ENCODE measurements at places on chromosomes 13 and 19.

DNA sequence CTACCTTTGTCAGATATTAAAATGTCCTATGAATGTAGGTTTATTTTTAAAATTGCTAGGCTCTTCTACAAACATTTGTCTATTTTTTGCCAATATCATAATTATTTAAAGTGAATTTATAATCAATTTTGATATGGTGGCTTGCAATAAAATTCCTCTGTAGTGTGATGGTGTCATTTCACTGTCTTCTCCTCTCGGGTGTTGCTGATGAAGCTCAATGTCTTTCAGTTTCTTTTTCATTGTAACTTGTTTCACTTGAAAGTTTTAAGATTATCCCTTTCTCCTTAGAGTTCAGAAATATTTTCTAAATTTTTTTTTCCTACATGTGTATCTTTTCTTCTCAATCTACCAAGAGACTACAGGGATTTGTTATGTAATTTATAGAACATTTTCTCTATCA lies 267.1 kb upstream of the EDNRB start:
- no peaks in the 10 kb centered on the region for H3K36me3 ChIP-seq
- H3K27me3 ChIP-seq: no peaks in the 10 kb centered on the region
- H3K27ac ChIP-seq: no peak overlapping the region
- DNase-seq: no peak

- H3K36me3 ChIP-seq: no peaks in the 10 kb centered on the region
- DNase-seq: no peak
- H3K4me1 ChIP-seq: peaks cover 90% of the 10 kb centered on the region
These were observed 29.1 kb downstream of the BRD4 start for GRCh38 chr19:15303105-15303780.

DNA sequence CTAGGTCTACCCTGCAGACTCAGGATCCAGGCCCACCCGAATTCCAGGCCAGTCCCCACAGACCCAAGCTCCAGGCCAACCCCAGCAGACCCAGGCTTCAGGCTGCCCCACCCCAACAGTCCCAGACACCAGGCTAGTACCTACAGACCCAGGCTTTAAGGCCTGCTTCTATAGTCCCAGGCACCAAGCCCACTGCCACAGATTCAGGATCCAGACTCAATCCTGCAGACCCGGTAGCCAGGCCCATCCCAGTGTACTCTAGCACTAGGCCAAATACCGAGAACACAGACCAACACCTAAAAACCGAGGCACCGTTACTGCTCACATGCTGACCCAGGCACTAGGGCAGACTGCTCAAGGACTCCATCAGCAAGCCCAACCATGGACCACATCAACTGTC lies 862.3 kb downstream of the UQCRFS1 start:
- H3K4me3 ChIP-seq: no peak overlapping the region
- H3K27ac ChIP-seq: no peak overlapping the region
- H3K4me1 ChIP-seq: no peaks in the 10 kb centered on the region

DNA sequence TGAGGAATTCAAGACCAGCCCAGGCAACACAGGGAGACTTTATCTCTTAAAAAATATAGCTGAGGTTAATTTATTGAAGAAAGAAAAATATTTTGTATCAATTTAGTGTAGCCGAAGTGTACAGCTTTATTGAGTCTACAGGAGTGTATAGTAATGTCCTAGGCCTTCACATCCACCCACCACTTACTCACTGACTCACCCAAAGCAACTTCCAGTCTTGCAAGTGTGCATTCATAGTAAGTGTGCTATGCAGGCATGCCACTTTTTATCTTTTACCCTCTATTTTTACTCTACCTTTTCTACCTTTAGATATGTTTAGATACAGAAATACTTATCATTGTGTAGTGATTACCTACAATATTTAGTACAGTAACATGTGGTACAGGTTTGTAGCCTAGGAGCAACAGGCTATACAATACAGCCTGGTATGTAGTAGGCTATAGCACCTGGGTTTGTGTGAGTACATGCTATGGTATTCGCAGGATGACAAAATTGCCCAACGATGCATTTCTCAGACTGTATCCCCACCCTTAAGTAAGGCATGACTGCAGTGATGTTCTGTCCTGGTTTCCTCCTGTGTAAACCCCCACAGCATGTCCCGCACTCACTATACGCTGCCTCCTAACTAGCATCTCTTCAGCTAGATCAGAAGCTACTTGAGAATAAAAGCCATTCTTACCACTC lies 15.3 kb upstream of the ATP12A start:
- H3K27me3 ChIP-seq: no peaks in the 10 kb centered on the region
- no peak overlapping the region for H3K4me3 ChIP-seq
- H3K36me3 ChIP-seq: no peaks in the 10 kb centered on the region
- DNase-seq: no peak
- no peaks in the 10 kb centered on the region for H3K4me1 ChIP-seq
- H3K27ac ChIP-seq: no peak overlapping the region

GRCh38 chr19:47521473-47522180 lies 6.8 kb upstream of the NAPA start:
- no peaks in the 10 kb centered on the region for H3K27me3 ChIP-seq
- H3K4me1 ChIP-seq: peaks cover 10% of the 10 kb centered on the region
- DNase-seq: no peak
- H3K27ac ChIP-seq: peak overlapping the region; percentile 50
- H3K4me3 ChIP-seq: no peak overlapping the region

GRCh38 chr13:44303681-44304432 lies 69.8 kb upstream of the SERP2 start:
- no peak overlapping the region for H3K27ac ChIP-seq
- H3K27me3 ChIP-seq: no peaks in the 10 kb centered on the region
- no peak overlapping the region for H3K4me3 ChIP-seq
- DNase-seq: no peak

DNA sequence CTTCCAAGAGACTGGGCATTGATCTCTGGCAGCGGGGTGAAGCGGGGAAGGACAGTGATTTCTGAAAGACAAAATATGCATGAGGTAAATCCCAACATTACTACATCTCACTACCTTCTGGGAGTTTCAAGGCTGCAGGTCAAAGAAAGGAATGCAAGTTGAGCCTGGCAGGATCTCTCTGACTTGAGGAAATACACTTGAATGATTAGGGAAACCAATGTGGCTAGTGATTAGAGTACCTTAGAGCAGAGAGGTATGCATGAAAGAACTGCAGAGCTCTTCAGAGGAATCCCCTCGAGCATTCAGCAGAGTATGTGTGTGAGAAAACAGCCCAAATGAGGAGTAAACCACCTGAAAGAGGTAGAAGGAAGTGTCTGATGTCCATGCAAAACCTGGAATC lies 2874.1 kb upstream of the PCDH20 start:
- no peak overlapping the region for H3K4me3 ChIP-seq
- H3K27me3 ChIP-seq: no peaks in the 10 kb centered on the region
- H3K27ac ChIP-seq: no peak overlapping the region
- no peak for DNase-seq

DNA sequence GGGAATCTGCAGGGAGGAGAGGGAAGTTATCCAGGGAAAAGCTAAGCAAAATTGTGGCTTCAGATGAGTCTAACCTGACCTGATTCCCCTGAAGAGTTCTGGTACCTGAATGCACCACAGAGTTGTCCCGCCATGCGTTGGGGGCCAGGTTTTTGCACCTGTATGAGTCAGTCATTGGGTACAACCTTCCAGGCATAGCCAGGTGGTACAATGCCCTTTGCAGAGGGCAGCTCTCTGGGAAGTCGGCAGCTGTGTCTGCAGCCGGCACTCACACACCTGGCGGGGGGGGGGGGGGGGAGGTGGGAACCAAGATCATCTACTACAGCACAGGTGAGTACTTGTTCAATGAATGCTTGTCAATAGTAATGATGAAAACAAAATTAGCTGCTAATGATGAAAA lies 52.5 kb upstream of the GTF3A start:
- no peak for DNase-seq
- H3K36me3 ChIP-seq: no peaks in the 10 kb centered on the region
- H3K27me3 ChIP-seq: no peaks in the 10 kb centered on the region
- no peak overlapping the region for H3K4me3 ChIP-seq

DNA sequence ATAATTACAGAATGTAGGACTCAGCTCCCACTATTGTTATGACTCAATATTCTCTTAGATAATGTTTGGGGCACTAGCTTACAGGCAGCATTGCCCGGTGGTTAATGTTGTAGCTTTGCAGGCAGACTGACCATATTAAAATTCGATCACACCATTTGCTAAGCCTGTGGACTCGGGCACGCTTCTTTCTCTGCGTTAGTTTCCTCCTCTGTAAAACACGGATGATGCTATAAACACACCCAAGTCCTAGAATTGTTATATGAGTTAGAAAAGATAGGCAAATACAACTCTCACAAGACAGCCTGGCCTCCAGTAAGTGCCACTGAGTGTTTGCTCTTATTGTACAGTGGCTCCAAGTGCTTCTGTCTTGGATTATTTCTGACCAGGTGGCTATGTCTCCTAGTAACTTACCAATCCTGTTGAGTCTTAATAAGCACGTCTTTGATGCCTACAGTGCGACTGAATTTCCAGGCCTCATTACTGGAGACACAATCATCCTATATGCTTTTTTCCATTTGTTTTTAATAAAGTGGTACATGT lies 50.0 kb upstream of the ALOX5AP start:
- no peaks in the 10 kb centered on the region for H3K27me3 ChIP-seq
- peaks cover 21% of the 10 kb centered on the region for H3K4me1 ChIP-seq
- H3K4me3 ChIP-seq: no peak overlapping the region
